Posterior cingulate gyrus (tissue), 11 donors: ENCODE measurements at places on chromosomes 11 and 22.

DNA sequence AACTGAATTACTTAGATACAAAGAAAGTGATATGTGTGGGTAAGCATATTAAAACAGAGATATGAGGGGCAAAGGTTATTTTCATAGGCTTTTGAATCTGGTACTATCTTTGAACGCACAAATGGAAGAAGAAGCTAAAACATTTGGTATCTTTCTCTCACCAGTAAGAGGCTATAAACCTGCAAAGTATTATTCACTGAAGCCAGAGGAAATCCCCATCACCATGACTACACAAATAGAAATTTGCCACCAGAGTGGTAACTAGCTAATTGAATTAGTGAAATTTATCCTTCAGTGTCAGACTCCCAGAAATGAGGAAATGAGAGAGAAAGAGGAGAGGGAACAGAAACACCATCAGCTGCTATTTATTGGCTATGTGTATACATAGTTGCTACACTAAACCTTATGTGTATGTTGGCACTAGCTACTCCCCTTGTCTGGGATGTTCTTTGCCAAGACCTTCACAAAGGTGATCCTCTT, 503.4 kb downstream of the DLG2 start:
- no peak for DNase-seq

DNA sequence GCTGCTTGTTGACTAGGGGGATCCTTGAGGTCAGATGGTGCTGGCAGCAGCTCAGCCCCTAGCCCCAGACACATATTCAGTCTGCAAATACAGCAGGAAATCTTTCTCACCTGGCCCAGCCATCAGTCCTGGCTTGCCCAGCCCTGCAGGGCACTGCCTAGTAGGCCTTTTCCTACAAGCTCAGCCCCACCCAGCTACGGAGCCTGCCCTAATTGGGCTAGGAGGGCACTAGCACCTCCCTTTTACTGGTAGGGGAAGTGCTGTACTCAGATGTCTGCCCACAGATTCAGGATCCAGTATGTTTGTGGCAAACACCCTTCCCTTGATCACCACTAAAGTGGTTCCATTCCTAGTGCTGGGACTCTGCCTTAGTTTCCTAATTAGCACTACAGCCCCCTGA, 257.1 kb upstream of the CADM1 start:
- no peak for DNase-seq

DNA sequence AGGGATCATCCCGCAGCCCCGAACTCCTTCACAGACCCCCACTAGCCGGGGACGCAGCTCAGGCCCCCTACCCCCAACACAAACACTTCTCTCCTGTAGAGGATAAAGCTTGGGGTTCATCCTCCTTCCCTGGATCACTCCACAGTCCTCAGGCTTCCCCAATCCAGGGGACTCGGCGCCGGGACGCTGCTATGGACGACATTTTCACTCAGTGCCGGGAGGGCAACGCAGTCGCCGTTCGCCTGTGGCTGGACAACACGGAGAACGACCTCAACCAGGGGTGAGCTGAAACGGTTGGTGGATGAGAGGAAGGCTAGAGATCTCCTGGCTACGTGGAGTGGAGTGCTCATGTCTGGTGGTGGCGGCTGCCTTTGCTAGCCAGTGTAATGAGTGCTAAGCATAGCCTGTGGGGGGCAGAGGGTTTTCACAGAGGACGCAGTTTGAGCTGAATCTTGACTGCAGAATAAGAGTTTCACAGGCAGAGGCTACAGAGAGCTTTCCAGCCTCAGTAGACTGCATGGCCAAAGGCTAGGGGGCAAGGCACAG, 580 bp downstream of the ILK start:
- DNase-seq, result no peak

- DNase-seq, result no peak
Observed at GRCh38 chr22:43789452-43789851, 22.7 kb downstream of the EFCAB6 start.

GRCh38 chr22:46972256-46972655, 209.8 kb downstream of the TBC1D22A start:
- DNase-seq, result no peak

DNA sequence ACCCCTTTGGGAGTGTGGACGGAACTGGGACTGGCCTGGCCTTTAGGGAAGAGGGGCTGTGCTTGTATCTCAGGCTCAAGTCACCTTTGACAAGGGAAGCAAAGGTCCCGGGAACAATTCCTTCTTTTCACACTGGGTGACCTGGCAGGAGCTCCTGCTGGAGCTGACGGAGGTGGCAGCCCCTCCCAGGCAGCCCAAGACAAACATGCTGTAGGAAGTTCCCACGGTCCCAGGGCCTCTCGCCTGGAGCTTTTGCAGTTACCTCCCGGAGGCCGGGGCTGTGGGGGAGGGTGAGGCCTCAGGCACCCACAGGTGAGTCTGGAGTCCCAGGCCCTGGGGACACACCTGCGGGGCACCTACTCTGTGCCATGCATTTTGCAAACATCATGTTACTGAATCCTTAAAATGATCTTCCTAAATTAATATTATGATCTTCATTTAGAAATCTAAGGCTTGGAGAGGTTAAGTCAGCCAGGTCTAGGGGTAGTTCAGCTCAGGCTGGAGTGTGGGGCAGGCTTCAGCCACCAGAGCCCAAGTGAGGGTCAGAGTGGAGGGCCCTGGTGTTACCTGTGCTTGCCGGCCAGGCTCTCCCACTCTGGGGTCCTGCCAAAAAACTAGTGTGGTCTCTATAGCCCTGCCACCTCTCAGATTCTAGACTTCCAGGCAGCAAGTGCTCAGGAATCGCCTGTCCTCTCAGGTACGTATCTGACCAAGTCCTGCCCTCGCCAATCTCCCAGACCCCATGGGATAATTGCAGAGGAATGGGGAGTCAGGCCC, 15.7 kb upstream of the MYEOV start:
- DNase-seq, result no peak

DNA sequence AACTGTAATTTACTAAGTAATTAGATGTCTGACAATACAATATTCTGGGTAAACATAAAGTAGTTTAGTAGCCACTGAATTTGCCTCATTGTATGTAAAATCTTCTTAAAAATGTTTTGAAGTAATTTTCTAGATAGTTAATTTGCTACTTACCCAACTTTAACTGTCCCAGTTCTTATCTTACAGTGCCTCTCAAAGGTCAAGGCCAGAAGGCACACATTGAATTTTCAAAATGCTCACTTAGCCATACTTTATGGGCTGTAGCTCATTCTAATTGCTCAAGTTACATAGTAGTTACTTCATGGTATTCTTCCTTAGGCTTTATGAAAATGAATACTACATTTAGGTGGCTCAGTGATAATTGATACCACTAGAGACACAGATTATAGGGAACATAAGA, 666.6 kb downstream of the CNTN5 start:
- DNase-seq, result no peak

GRCh38 chr11:30605036-30605605, 19.0 kb upstream of the MPPED2 start:
- DNase-seq, result no peak
